ENCODE measurements at places on chromosomes 2 and 18.

DNA sequence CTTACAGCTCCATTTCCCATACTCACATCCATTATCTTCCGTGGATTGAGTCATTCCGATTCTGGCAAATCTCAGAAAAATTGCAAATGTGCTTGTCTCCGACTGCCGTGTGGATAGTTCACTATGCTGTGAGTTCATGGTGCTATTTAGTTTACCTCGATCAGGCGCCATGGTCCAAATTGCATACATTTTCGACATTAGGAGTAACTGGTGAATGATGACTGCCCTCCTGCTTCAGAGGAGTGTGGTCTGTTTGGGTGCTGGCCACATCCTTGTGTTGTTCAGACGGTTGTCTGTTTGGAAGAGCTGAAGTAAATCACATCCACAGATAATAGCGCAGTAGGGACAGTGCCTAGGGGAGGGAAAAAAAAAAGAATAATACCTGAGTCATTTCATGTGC lies 439.5 kb downstream of the ZNF516 start:
- DNase-seq = no peak

DNA sequence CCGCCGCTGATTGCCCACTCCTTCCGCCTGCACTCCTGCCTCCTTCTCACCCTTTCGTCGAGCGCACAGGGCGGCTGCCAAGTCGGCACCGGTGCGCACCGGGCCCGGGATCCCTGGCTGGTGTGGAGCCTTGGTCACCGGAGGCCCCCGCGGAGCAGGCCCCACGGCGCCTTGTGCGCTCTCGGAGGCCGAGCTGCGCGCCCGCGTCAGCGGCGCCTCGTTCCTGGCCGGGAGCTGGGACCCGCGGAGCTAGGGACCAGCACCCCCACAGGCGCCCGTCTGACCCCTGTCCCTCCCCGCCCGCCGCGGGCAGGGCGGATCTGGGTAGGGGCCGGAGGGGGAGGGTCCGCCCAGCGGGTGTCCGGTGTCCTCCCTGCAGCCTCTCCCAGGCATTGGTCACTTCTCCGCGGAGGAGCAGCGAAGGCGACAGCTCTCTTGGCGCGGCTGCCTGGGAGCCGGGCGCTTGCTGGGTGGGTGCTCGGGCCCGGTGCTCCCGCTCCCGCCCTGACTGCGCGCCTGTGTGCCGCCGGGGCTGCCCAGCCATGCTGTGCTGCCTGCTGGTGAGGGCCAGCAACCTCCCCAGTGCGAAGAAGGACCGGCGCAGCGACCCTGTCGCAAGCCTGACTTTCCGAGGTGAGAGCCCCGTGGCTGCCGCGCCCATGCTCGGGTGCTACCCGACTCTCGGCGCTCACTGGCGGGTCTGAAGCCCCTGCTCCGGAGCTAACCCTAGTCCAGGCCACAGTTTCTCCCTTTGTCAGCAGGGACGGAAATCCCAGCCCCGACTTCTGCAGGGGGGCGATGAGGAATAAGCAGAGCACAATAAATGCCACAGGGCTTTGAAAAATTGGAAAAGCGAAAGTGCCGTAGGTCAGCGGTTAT lies 13.2 kb downstream of the DYSF start:
- DNase-seq = no peak

- no peak for DNase-seq
Measured at GRCh38 chr2:223784221-223784772, 53.1 kb downstream of the AP1S3 start.

- no peak for DNase-seq
Measured at GRCh38 chr2:62099050-62099449, 96.9 kb upstream of the B3GNT2 start.

GRCh38 chr2:18123577-18123976 lies 245.1 kb downstream of the KCNS3 start:
- no peak for DNase-seq

- no peak for DNase-seq
Measured at GRCh38 chr2:240200230-240201051, 60.0 kb upstream of the OTOS start.

- DNase-seq = no peak
Measured at GRCh38 chr18:47585914-47586313, 334.5 kb upstream of the SKOR2 start.

DNA sequence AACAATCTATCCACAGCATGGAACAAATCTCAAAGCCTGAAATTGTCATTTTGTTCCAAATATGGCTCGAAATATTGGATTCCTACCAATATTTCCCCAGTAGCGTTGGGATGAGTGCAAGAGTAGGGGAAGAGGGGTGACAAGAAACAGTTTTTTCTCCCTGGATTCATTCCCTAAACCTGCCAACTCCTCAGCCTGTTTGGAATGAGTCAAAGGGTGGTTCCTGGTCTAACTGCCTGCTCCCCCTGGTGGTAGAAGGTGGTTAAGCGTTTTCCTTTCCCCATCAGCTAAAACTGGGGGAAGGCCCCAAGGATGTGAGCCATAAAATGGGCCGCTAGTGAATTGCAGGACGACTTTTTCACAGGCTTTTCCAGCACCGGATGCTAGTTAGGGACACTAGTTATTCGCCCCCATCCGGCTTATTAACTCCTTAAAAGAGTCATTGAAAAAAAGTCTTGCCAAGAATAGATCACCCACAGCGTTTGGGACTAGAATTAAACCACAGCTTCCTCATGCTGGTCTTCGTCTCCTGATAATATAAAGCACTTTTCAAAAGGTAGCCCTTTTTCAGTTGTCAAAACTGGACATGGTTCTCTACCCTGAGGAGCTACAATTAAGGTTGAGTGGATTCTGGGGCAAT lies 72.5 kb downstream of the DHRS9 start:
- peak; percentile 78 for DNase-seq

GRCh38 chr2:101655702-101656422 lies 41.6 kb upstream of the MAP4K4 start:
- DNase-seq = no peak

GRCh38 chr2:234827096-234827860 lies 124.5 kb upstream of the SH3BP4 start:
- DNase-seq = no peak

DNA sequence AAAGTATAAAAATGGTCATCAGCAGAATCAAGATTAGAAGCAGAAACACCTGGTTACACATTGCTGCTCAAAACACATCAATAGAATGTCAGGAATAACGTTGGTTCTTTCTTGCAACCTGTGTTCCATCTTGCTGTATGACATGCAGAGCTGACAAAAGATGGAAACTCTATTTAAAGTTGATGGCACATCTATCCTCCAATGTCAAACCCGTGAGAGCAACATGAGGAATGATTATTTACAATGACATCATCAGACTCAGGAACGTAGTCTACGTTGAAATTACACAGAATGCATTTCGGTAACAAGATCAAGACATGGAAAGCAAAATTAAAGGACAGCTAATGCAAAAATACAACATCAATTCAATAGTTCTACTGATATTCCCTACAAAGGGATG lies 26.2 kb upstream of the TTN start:
- no peak for DNase-seq

GRCh38 chr2:11248-11941 lies 34.9 kb downstream of the FAM110C start:
- peak; percentile 54 for DNase-seq

DNA sequence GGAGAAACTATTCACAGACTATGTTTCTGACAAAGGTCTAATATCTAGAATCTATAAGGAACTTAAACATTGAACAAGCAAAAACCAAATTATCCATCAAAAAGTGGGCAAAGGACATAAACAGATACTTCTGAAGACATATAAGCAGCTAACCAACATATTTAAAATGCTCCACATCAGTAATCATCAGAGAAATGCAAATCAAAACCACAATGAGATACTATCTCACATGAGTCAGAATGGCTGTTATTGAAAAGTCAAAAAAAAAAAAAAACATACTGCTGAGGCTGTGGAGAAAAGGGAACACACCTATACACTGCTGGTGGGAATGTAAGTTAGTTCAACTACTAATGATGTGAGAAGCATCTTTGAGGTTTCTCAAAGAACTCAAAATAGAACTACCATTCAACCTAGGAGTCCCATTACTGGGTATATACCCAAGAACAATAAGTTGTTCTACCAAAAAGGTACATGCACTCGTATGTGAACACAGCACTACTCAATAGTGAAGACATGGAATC lies 220.4 kb upstream of the TFPI start:
- no peak for DNase-seq

GRCh38 chr18:1147730-1148129 lies 243.1 kb downstream of the ADCYAP1 start:
- no peak for DNase-seq

DNA sequence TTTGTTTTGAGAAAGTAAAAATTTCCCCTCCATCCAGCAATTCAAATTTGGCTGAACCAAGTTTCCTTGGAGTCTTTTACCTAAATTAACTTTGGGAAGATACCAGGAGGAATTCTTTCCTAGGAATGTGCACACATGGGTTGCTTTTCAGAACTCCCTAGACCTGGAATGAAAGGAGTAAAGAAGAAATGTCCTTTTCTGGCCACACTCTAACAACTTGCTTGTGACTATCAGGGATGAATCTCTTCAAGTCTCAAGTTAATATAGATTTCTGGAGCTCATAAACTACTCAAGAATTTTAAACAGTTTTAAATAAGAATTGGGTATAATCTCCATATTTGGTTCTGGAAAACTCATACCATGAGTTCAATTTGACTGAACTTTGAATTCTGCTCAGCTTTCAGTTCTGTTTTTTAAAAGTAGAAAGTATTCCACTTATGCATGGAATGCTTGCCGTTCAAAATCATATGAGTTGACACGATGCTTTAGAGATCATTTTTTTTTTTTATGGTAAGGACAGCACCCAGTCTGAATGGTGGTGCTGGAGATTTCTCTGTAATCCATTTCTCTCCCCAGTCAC lies 7.7 kb downstream of the RASGRP3 start:
- DNase-seq = no peak

DNA sequence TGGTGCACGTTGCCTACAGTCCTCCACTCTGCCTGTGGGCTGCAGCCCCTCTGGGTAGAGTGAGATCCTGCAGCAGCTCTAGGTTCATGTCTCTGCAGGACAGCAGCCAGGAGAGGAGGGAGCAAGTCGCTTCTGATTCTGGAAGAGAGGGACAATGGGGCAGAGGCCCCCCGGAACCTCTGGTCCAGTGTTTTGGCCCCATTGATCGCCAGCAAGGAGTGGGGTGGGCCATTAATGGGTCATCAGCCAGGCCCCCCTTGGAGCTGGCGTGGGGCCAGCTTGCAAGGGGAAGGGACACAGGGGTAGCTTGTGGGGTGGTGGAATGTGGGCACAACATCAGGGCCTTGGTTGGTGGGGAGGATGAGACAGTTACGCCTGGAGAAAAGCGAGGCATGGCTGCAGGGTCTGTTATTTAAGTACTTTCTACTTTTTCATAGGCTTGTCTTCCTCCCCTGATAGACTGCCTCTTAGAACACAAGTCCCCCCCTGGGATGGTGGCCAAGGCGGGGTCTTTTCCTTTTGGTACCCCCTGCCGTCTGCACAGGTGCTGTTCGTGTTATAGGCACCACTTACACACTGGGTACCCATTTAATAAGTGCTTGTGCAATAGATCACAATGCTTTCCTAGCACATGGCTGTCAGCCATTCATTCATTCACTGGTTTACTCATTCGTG lies 44.6 kb downstream of the INHBB start:
- DNase-seq = no peak

- no peak for DNase-seq
Measured at GRCh38 chr2:23465936-23466335, 81.0 kb downstream of the KLHL29 start.

DNA sequence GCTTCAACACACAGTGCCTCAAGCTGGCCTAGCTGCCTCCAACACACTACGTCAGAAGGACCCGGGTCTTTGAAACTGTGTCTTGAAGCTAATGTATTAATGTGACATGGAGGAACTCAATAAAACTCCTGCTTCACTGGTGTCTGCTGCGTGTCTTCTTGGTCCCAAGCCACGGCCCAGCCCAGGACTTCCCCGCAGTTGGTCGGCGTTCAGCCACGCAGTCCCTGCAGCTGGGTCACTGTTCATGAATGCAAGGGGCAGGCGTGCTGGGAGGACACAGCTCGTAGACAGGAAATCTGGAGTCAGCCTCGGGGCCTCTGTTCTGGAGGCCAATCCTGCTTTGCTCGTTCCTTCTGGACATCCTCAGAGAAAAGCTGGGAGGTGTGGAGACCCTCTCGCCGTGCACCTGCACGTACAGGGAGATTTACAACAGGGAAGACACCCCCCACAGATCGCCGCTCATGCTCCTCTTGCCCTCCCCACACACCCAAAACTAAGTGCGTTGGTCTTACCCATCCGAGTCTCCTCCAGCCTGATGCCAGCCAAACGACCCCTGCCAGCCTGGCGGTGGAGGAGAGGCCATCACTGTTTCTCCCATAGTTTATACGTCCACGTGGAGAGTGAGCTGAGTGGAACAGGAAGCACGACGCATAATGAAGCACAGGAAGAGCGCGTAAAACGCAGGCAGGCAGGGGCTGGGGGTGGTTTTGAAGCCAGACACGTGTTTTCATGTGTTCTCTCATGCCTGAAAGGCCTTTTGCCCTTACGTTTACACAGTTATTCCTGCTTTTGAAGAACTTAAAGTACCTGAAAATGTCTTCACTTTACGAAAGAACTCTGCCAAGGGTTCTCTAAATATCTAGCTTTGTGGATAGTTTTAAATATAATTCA lies 39.7 kb downstream of the ADI1 start:
- DNase-seq = no peak

GRCh38 chr2:239693330-239693729 lies 292.5 kb upstream of the HDAC4 start:
- DNase-seq = no peak

DNA sequence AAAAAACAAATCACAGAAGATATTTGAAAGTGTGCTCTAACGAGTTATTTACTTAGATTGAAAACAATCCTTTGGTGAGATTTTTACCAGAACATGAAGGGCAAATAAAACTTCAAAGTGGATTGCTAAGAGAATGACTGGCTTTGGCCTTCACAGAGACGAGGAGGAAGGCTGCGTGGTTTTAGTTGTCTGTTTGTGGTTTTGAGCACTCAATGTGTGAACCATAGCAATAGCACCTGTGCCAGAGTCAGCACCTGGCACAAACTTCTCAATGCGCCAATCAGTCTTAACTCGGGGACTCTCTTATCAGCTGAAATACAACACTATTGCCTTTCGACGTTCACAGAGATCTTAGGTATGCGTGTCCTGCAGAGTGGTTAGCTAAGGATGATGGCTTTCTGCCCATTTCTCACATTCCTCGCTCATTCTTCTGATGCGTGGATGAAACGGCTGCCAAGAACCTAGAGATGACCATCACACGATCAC lies 70.0 kb downstream of the MBP start:
- DNase-seq = peak; percentile 79

- no peak for DNase-seq
Measured at GRCh38 chr2:19812166-19812565, 89.6 kb downstream of the TTC32 start.

GRCh38 chr2:68237976-68238580 lies 14.3 kb downstream of the PPP3R1 start:
- no peak for DNase-seq

Data from CD4-positive, alpha-beta T cell treated with Interleukin-17A for 4 hours (primary cell).